Bronchus fibroblast of lung (primary cell): ENCODE measurements at places on chromosomes 1 and 21. TPM values are rescaled to one million over a fixed set of nuclear protein-coding genes. Genes with fewer than 3 reads are reported as not detected.

The DDX20 gene
- 12.6 and 12.9 TPM in 2 replicates for total RNA-seq

The NBPF4 gene
- not detected in 2 replicates for total RNA-seq

The DRAXIN gene
- total RNA-seq: 0.15 and 0.17 TPM in 2 replicates

The FCER1G gene
- not detected in 2 replicates for total RNA-seq

The RNU1-1 gene
- under 0.01 TPM in 1 of 2 replicates, not detected in the other for total RNA-seq

The TNFRSF9 gene
- total RNA-seq: 0.15 and 0.34 TPM in 2 replicates

The TEX38 gene
- total RNA-seq: not detected in 2 replicates

The WNT2B gene
- total RNA-seq: 0.50 and 0.74 TPM in 2 replicates

The TRABD2B gene
- not detected in 2 replicates for total RNA-seq

The AKR7A3 gene
- 0.59 and 0.84 TPM in 2 replicates for total RNA-seq

The OLIG2 gene
- total RNA-seq: not detected in 2 replicates

The TRIM46 gene
- 5.2 and 5.4 TPM in 2 replicates for total RNA-seq

The RABGAP1L gene
- total RNA-seq: 9.7 and 10.4 TPM in 2 replicates

The AMY2A gene
- total RNA-seq: not detected in 2 replicates

The AHCTF1 gene
- total RNA-seq: 11.9 and 15.0 TPM in 2 replicates

The RAD54L gene
- 11.6 and 13.4 TPM in 2 replicates for total RNA-seq

The ACKR1 gene
- total RNA-seq: not detected in 2 replicates

The ITGB2 gene
- 0.34 TPM in 1 of 2 replicates, not detected in the other for total RNA-seq

The FCMR gene
- total RNA-seq: 1.0 and 1.2 TPM in 2 replicates

The GNAT2 gene
- total RNA-seq: 0.30 TPM in 1 of 2 replicates, not detected in the other

The HUNK gene
- under 0.01 and 0.34 TPM in 2 replicates for total RNA-seq

The SLC45A1 gene
- total RNA-seq: 3.0 and 3.5 TPM in 2 replicates

The ANKRD35 gene
- total RNA-seq: 6.8 and 7.4 TPM in 2 replicates

The PIK3R3 gene
- 5.1 and 6.1 TPM in 2 replicates for total RNA-seq

The GDAP2 gene
- 6.1 and 7.9 TPM in 2 replicates for total RNA-seq

The ACOT11 gene
- 0.34 and 0.59 TPM in 2 replicates for total RNA-seq

The HAO2 gene
- total RNA-seq: not detected in 2 replicates

The CR1L gene
- total RNA-seq: not detected in 2 replicates

The LCA5L gene
- 0.17 and 0.59 TPM in 2 replicates for total RNA-seq

The OR2T33 gene
- total RNA-seq: not detected in 2 replicates

The GON4L gene
- 13.6 and 16.8 TPM in 2 replicates for total RNA-seq

The ZNF648 gene
- under 0.01 TPM in 1 of 2 replicates, not detected in the other for total RNA-seq

The IVL gene
- not detected in 2 replicates for total RNA-seq

The KIAA1614 gene
- total RNA-seq: 5.7 and 9.2 TPM in 2 replicates

The GJA8 gene
- not detected in 2 replicates for total RNA-seq

The GPA33 gene
- total RNA-seq: not detected in 2 replicates

The PNRC2 gene
- total RNA-seq: 60.2 and 65.1 TPM in 2 replicates

The PRR9 gene
- not detected in 2 replicates for total RNA-seq

The CCDC185 gene
- not detected in 2 replicates for total RNA-seq
